ENCODE measurements at places on chromosomes 11 and 22.

DNA sequence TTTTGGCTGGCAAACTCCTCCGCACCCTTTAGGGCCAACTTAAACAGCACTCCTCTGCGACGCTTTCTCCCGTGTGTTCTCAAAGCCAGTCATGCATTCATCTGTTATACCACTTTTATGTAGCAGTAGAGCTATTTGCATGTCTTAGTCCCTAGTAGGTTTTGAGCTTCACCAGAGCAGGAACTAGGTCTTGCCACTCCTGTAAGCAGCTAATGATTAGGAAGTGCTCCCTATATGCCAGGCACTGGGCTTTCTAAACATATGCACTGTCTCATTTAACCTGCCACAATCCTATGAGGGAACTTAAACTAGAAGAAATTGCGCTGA, 180.8 kb downstream of the DBX1 start:
- no peak for DNase-seq

GRCh38 chr11:86156397-86156955, 87.6 kb upstream of the PICALM start:
- DNase-seq: no peak

DNA sequence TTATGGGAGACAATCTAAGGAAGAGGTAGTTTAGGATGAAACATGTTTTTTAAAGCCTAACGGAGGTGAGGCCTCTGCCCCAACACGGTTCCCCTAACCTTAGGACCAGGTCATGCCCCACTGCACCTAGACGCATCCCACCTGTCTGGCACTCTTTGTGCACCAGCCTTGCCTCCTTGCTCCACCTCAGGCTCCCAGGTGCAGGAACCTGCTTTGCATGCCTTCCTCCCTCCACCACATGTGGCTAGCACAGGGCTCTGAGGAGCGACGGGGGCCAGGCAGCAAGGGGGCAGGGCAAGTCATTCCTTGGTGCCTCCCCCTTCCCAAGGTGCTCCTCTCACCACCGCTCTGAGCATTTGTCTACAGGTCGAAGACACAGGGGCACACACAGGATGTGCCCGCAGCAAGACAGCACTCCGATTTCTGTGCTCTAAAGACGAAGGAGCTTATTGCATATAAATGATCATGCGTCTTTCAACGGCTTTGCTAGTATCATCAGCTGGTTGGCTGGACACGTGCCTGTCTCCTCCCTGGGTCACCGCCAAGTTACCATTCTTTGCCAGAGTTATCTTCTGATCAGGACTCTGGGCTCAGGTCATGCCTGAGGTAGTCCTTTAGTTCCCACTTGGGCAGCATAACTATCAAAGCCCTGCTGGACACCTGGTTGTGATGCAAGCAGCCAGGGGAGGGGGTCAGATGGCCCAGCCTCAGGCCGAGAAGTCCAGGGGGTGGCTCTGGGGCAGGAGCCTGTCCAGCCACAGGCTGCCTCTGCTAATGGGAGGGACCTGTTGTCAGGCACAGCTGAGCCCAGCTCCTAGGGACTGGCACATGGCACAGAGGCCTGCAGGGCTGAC, 172.0 kb upstream of the NTM start:
- DNase-seq: no peak

DNA sequence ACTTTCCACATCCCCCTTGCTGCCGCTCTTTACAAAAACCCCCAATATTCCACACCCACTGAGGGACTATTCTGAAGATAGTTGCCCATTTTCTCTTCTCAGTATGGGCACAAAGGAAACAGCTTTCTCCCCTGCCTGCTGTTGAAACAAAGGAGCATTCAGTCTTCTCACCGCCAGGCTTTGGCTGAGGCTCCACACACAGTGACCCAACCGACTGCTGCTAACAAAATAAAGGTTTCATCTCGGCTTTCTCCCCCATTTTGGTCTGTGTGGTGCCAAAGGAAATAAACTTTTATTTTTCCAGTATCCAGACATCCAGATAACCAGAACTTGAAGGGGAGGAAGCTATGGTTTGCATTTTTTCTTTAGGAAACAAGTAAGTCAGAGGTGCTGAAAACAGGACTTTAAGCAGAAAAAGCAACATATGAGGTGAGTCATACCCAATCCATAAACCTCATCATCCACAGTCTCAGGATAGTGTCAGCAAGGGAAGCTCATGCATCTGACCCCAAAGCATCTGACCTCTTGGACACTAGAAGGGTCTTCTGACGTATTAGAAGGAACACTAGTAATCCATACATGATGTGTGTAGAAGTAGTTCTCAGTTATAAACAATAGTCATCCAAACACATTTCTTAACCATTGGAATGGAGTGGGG, 6.4 kb downstream of the CLMP start:
- peak; percentile 49 for DNase-seq

DNA sequence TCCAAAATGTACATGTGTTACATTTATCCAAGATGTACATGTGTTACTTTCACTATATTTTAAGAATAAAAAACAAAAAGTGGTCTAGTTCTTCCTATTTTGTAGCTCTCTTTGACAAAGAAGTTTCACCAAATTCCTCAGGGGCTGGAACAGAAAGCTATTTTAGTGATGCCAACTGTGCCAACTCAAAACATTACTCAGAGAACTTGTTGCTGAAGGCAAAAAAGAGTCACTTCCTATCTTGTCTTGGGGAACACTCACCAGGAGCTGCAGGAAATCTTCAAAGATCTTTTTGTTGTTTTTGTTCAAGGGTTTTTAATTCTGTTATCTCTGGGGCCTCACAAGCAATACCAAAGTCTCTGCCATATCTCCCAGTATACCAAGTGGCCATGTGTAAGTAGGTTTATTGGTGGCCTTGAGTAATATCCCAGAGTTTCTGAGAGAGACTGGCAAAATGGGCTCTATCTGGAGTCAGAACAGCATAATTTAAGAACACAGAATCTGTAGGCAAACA, 13.6 kb upstream of the EED start:
- no peak for DNase-seq

DNA sequence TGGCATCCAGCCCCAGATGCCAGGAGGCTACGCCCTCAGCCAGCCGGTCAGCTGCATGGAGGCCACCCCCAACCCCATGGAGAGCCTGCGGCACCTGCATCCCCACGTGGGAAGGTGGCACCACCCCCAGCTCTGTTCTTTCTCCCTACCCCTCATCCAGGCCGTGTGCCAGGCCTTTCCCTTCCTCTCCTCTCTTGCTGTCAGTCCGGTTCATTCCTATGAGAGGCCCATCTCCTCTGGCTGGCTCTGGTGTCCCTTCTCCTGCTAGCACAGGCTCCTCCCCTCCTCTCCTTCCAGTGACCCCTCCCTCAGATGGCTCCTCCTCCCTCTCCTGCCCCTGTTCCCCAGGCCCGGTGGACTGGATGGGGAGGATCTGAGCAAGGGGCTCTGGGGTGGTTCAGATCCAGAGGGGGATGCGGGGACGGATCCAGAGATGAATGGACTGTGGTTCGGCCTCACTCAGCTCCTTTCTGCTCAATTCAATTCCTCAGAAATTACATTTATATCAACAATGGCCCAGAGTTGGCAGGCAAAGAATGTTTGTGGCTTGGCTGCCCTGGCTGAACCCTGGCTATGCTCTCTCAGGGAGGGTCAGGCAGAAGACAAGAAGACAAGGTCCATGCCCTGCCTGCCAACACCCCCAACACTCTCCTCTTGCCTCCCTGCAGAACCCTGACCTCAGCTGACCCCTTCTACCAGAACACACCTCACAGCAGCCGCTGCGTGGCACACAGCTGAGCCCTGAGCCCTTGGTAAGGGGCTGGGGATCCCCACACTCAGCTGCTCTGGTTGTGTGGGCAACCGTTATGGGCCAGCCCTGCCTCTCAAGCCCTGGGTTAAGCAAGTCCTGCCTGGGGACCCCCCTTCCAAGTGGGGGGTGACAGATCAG, 18.5 kb upstream of the LRRC10B start:
- DNase-seq: peak; percentile 68

All from H4 (cell line).